ENCODE measurements at places on chromosomes 12 and 14.

GRCh38 chr12:64933791-64934190, 109.3 kb downstream of the TBC1D30 start:
- DNase-seq: no peak

DNA sequence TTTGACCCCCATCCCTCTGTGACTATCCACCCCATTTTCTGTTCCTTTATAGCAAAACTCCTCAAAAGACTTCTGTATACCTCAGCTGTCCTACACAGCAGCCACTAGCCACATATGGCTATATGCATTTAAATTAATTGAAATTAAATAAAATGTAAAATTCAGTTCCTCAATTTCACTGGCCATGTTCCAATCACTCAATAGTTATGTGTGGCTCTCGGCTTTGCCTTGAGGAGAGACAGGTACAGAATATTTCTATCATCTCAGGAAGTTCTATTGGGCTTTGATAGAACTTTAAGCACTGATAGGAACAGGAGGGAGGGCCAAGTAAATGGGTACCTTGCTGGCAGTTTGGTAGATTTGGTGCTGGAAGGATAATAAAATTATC, 280.3 kb upstream of the AMIGO2 start:
- no peak for DNase-seq

DNA sequence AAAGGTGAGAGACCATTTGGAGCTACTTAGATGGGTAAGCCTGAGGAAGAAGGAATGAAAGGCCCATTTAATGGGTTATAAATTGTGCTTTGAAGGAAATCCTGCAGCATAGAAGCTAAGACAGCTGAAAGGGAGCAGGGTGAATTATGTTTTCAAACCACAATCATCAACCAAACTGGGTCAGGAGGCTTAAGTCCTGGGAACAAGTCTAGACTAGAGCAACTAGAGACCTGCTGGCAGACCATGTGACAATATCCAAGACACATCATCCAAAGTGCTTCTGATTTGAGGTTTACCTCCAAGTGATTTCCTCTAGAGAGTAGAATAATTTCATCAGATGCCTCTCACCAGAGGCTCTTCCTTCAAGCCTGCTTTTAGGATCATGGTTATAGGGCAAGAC, 53.7 kb downstream of the MAP3K9 start:
- no peak for DNase-seq

- DNase-seq: no peak
Observed at GRCh38 chr12:95164656-95165055, 52.6 kb downstream of the FGD6 start.

- DNase-seq: no peak
Observed at GRCh38 chr12:118982302-118982701, 961 bp downstream of the SRRM4 start.

DNA sequence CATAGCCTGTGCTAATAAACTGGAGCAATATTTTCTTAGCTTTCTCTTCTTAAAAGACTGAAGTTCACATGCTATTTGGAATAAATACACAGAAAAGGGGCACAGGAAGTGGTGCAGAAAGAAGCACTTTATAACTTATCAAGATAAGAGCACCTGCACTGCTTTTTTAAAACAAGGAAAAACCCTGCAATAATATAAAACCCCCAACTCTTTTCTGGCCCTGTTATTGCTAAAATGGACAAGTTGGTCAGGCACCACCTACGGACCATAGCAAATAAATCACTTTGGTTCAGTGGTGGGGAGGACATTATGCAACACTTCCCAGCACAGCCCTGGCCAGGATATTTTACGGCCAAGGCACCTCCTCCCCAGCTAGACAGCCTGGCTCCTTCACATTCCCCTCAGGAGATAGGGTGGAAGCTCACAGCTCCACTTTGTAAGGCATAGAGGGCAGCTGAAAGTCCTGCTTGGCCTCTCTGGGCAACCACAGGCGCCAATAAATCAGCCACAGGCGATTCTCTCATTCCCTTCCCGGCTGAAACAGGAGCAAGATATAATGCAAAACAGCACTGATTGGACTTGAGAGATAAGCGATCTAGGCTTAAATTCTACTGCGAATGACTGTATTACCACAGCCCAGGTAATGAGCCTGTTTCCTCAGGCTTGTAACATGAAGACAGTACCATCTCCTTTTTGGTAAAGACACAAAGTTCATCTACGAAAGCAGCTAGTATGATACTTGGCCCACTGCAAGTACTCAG, 2.0 kb downstream of the ZBTB25 start:
- peak; percentile 68 for DNase-seq

DNA sequence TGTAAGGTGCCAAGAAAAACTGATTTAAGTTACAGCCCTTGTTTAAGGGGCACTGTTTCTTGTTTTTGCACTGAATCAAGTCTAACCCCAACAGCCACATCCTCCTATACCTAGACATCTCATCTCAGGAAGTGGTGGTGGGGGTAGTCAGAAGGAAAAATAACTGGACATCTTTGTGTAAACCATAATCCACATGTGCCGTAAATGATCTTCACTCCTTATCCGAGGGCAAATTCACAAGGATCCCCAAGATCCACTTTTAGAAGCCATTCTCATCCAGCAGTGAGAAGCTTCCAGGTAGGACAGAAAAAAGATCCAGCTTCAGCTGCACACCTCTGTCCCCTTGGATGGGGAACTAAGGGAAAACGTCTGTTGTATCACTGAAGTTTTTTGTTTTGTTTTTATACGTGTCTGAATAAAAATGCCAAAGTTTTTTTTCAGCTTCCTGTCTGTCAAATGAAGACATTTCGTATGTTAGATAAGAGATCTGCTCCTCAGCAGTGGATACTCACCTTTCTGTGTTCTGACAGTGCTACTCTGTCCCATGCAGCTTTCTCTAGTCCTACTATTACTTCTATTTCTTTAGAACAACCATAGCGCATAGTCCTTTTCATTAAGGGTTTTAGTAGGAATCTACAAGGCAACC, 1.2 kb upstream of the PA2G4 start:
- no peak for DNase-seq

DNA sequence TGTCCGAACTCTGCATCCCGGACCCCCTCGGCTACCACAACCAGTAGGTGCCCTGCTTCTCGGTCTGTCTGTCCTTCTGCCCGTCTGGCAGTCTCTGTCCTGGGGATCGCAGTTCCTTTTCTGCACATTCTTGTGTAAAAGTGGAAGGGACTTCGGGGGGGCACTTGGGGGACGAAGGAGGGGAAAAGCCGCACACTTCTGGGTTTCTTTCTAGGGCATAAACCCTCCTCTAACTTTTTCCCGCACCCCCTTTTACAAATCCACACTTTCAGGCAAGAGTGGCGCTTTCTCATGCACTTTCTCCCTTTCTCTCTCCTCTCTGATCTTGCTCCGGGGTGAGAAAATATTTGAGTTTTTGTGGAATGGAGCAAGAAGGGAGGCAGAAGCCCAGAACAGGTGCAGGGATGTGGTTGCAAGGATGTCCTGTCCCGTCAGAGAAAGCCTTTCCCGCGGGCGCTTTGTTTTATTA, 506 bp downstream of the ESRRB start:
- no peak for DNase-seq

DNA sequence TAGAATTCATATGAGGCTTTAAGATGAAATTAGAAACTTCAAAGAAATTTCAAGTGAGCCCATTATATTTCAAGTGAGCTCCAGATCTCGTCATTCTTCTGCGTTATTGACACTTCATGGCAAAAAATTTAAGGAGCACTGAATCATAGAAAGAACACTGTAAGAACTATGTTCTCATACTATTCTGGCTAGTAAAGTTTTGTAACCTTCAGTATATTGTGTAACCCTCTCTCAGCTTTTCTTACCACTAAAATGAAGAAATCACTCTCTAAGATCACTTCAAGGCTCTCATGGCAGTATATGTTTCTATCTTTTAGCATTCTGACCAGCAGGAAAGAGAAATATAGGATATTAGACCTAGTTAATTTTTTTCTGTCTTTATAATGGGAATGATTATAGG, 6.3 kb downstream of the GPHN start:
- no peak for DNase-seq

DNA sequence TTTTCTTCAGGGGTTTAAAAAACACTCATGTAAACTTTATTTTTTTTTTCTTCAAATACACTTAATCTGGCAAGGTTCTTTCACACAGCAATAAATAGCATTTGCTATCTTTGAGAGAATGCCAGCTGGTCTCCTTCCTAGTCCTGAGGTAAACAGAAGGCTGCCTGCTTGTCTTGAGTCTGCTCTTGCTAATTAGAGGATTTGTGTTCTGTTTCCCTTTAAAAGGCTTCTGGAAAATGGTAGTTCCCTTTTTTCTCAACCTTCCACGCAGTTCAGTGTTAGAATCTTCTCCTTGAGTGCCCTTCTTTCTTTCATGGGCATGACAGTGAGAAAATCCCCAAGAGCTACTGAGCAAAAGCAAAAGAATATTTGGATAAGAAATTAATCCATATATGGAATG, 92.3 kb upstream of the DCN start:
- no peak for DNase-seq

DNA sequence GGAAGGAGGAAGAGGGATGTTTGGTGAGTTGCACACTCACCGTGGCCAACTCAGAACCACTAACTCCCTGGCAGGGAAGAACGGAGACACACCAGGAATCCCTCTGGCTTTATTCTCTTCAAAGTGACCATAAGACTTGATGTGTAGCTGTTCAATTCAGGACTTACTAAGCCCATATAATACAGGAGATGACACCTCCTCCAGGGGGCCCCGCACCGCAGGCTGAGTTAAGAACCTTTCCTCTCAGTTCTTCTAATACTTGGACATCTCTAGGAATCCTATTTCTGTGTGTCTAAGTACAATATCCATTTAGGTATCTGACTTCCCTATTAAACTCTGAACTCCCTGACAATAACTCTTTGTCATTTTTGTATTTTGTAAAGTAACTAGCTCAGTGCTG, 49.5 kb downstream of the DCAF4 start:
- no peak for DNase-seq

- no peak for DNase-seq
Observed at GRCh38 chr12:47964106-47964728, 821 bp downstream of the TMEM106C start.

GRCh38 chr12:102876883-102877282, 40.2 kb downstream of the PAH start:
- no peak for DNase-seq

GRCh38 chr12:4292341-4293073, 18.9 kb downstream of the CCND2 start:
- DNase-seq: peak; percentile 60

- DNase-seq: no peak
Observed at GRCh38 chr12:15428632-15429031, 106.3 kb downstream of the PTPRO start.

DNA sequence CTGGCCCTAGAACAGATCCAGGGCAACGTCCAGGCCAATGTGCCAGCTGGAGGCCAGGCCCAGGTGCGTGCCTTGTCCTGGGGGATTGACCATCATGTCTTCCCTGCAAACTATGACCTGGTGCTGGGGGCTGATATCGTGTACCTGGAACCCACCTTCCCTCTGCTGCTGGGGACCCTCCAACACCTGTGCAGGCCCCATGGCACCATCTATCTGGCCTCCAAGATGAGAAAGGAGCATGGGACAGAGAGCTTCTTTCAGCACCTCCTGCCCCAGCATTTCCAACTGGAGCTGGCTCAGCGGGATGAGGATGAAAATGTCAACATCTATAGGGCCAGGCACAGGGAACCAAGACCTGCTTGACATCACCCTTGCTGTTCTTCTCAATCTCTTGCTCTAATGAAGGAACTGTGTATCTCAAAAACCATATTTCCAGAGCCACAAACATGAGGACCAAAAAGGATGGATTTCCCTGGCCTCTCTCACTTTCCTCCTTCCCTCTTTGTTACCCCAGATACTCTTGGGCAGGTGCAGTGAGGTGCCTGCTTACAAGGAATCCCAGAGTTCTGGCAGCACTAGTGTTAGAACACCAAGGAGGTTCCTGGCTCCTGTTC, 2.2 kb upstream of the TSFM start:
- DNase-seq: no peak

GRCh38 chr12:20350495-20350894, 17.8 kb upstream of the PDE3A start:
- DNase-seq: no peak

DNA sequence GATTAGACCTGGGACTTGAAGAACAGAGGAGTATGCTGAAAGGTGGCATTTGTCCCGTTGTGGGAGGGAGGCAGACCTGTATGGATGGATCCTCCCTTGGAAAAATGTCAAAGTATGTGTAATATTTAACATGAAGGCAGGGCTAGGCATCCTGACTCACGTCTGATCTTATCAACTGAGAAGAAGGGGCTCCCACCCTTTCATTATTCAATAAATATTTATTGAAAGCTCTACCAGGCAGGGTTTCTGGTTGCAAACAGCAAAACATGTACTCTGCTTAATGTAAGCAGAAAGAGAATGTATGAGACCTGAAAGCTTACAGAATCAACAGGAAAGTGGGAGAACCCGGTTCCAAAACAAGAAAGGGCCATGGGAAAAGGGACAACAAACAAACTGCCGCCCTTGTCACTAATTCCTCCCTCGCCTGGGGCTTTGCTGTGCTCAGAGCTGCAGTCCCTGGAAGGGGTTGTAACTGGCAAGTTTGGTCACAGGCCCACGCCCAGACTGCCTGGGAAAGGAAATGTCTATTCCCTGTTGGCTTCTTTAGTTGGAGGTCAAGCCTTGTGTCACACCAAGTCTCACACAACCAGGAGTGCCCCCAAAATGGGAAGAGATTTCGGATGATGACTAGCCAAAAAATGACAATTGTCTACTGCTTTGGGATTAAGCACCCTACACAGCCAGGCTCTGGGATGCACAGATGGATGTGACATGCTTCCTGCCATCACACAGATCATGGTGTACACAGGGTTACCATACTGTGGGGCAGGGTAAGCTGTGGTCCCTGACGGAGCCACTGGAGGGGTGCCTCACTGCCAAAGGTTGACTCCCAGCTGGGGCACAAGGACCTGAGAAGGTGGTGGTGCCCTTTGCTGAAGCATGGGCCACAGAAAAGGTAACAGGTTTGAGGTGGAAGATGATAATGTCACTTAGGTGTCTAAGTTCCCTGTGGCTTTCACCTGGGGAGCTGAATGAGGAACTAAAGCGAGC, 36.8 kb downstream of the RAB35 start:
- DNase-seq: peak; percentile 48

GRCh38 chr12:105479710-105480109, 149.2 kb downstream of the C12orf75 start:
- DNase-seq: no peak

- no peak for DNase-seq
Observed at GRCh38 chr12:19332196-19332595, 107.1 kb upstream of the AEBP2 start.

- DNase-seq: no peak
Observed at GRCh38 chr14:35406506-35407305, 2.2 kb upstream of the NFKBIA start.

GRCh38 chr12:106157802-106158201, 19.0 kb upstream of the NUAK1 start:
- DNase-seq: no peak

DNA sequence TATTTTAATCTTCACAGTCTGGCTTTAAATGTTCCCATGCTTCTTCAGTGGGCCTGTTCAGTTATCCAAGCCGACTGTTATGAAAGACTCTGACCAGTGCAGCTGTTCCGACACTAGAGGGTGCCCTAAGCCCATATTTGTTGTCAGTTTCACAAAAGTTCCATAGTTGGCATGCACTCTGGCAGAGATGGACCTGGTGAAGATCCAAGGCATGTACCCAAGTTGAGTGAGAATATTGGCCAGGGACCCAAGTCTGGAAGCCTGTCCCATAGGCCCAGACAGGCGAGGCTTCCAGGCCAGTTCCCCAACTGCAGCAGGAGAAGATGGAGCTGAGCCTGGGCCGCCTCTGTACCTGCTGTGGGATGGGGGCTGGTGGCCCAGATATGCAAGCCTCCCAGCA, 27.4 kb upstream of the GUCY2C start:
- DNase-seq: no peak

GRCh38 chr12:71702590-71702989, 16.7 kb downstream of the TMEM19 start:
- DNase-seq: no peak

Measured in sciatic nerve (tissue), 2 donors.